ENCODE measurements at places on chromosomes 6 and 20.
A peak's percentile ranks its signal among the peaks of the same experiment; 100 is the strongest.

- DNase-seq = peak; percentile 97
These were observed 104.7 kb upstream of the SGK1 start for GRCh38 chr6:134422426-134423231.

GRCh38 chr6:116449565-116449964 is 11.6 kb upstream of the CALHM6 start:
- no peak for DNase-seq

GRCh38 chr20:63627751-63628245 is 897 bp upstream of the GMEB2 start:
- no peak for DNase-seq

DNA sequence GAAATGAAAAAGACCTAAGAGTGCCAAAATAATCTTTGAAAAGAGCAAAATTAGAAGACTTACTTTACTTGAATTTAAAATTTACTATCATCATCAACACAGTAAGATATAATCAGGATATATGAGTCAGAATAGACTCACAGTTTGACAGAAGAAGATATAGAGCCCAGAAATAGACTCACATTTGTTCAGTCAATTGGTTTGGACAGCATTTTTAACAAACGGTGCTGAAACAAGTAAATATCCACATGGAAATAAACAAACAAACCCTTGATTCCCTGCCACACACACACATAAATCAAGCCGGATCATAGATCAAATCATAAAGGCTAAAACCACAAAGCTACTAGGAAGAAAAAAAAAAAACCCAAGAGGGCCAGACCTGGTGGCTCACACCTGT is 291.1 kb downstream of the ADGRG6 start:
- no peak for DNase-seq

DNA sequence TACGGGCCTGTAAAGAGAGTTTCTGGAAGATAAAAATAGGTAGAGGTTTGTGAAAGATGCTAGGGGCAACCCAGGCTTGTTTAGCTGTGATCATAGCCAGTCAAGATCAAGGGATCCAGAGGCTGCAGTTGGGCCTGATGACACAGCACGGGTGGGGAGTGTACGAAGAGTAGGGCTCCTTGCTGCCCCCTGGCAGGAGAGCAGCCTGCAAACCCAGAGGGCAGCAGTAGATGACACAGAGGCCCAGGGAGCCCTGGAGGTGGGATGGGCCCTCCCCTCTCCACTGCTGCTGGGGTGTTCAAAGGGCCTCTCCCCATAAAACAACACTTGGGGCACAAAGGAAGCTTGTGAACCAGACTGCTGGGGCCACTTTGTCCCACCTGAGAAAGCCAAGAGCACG is 47.2 kb downstream of the VEGFA start:
- no peak for DNase-seq

Data from astrocyte of the hippocampus (primary cell).